GDM1 (cell line): ENCODE measurements at places on chromosomes 2 and 18.

- DNase-seq, result no peak
These were observed 130.7 kb downstream of the ANKRD44 start for GRCh38 chr2:197179744-197180498.

GRCh38 chr2:9207641-9208311, 1.2 kb downstream of the ASAP2 start:
- DNase-seq, result no peak

DNA sequence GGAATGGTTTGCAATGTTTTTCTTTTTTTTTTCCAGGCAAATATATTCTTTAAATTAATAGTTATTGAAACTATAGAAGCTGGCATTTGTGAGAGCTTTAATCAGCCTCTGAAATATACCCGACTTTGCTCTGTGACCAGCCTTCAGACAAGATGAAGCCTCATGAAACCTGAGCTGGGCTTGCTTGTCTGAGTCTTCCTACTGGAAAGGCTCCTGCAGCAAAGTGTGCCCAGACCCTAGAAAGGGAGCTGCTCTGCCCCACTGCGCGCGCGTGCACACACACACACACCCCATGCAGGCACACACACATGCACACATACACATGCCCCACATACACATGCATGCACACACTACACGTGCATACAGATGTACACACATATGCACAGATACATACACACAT, 203.3 kb upstream of the NT5C1B start:
- no peak for DNase-seq

DNA sequence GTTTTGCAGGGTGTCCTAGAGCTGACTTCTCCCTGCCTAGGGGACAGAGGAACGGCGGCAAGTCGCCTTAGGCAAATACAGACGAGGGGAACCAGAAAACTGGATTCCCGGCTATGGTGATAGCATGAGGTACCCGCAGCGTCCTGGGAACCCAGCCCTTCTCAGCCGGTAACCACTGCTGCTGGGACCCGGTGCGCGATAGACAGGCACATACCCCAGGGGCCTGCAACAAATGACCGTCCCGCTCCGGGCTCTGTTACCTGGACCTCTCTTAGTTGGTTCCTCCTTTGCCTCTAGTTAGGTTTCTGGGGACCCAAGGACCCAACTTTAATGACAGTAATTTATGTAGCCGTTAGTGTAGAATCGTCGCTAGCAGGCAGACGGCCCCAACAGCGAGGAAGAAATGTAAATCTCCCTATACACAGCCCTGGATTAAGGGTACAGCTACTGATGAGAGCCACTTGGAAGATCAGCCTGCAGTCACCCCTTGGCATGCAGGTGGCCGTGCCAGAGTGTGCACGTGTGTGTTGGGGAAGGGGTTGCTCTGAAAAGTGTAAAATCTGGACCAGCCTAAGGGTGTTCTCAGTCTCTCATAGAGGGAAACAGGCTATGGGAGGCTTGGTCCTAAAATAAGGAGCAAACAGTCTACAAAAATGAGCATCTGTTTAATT, 819 bp upstream of the SERPINE2 start:
- DNase-seq, result no peak

DNA sequence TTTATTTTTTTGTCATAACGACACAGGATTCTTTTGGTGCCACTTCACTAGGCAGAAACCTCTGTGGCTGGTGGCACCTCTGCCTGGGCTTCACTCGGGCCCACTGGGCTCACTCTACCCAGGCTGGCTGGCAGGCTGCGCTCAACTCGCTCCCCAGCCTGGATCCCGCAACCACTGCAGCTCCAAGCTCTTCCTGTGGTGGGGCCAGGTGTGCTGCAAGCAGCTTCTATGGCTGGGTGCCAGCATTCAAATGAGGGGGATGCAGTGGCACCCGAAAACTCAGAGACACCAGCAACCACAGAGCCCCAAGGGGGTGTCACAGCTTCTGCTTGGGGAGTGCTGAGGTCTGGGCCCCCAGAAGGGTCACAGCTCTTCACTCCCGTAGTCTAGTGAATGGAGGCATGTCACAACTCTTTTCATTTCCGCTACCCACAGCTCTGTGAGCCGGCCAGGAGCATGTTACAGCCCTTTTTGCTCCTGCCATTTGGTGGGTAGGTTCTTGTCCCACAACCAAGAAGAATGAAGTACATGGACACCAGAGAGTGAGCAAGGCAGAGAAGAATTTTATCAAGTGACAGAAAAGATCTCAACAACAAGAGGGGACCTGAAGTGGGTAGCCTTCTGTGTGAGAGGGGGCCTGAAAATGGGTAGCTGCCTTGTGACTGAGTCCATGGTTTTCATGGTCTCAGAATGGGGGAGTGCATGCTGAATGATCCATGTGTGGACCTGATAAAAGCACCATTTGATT, 170.1 kb downstream of the UBR3 start:
- DNase-seq, result no peak

GRCh38 chr18:23416298-23416697, 36.8 kb upstream of the RIOK3 start:
- no peak for DNase-seq

DNA sequence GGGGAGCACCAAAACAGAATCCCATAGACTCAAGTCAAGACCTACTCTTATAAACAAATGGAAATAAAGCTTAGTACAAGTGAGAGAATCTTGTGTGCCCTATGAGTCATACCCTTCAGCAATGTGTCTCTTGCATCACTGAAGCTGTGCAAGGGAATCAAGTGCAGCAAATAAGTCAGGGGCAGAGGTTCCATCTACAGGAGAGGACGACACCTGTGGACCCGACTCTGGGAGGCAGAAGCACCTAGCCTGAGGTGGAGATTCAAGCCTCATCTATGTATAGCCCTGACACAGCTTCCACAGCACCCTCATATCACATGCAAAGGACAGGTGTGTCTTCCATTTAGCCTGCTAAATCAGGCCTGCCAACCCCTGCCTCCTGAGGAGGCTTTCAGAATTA, 298.2 kb downstream of the CNTNAP5 start:
- no peak for DNase-seq

- DNase-seq, result no peak
These were observed 136.7 kb downstream of the ANTXR1 start for GRCh38 chr2:69149631-69150215.

- DNase-seq, result no peak
These were observed 259.1 kb downstream of the LNPK start for GRCh38 chr2:175743011-175743410.

DNA sequence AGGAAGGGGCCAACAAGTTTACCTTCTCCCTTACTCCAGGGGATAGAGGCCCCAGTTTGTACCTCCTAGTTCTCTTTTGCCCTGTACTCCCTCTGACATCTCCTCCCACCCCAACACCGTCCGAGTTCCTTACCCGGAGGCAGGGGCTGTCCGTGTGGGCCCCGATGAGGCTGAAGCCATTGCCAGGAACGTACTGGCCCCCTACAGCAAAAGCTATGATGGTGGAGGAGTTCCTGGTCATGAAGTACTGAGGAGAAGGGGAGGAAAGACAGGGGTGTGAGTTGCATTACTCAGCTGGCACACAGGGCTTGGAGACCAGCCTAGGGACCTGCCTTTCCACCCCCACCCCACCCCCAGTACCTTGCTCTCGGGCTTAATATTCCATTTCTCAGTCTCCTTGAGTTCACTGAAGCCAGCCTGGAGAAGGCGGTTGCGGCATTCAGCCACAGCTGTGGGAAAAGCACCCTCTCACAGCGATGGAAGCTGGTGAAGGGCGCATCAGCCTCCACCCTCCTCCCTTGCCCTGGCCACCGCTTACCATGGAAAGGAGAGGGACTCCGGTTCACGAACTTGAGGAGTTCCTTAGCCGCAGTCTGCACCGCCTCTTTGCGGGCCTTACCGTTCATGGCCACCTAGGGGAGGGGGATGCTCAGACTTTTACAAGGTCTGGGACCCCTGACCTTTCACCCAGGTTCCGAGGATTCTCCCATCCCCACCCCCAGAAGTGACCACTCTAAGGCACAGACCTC, 1.0 kb downstream of the DNPEP start:
- DNase-seq, result no peak

GRCh38 chr2:16481351-16481750, 184.3 kb downstream of the CYRIA start:
- DNase-seq, result no peak

- no peak for DNase-seq
These were observed 26.2 kb downstream of the EPC2 start for GRCh38 chr2:148670773-148671172.

- no peak for DNase-seq
These were observed 8.8 kb upstream of the DUSP2 start for GRCh38 chr2:96153991-96154431.

DNA sequence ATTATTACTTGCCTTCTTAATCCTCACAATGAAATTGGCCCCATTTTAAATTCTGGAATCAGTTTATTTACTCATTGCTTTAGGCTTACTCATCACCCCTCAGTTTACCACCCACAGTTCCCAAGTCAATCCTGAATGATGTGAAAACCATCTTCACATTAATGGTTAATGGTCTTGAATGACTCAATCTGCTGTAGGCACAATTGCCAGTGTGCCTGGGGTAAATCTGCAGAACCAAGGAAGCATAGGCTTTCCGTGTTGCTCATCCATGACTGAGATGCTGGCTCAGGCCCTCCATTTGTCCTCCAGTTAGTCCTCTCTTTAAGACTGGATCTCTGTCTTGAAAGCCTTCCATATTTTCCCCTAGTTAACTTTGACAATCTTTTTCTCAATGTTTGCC, 164.5 kb downstream of the PMAIP1 start:
- DNase-seq, result no peak

DNA sequence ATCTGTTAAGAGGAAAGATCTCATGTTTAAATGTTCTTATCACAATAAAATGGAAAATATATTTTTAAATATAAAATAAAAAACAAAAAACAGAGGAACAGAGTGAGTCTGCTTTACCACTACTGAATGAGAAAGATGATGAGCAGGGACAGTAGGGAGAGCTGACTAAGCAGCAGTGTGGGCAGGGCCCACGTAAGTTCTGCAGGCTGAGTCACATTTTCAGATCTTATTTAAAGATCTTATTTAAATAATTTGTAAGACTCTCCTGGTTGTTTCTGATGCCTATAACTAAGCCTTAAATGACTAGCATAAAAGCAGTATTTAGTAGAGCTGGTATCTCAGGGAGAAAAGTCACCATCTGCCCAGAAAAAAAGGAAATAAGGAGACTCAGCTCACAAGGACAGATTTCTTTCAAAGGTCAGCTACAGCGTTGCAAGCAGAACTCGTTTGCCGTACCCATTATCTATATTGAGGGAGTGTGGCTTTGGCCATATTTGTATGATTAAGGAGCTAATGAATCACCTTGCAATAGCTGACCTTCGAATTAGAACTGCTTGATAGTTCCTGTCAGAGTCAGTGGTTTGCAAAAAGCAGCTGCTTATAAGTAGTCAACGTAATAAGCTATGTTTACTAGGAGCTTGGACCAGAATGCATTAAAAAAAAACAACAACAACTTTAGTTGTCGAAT, 322.1 kb upstream of the CHAC2 start:
- DNase-seq, result no peak

DNA sequence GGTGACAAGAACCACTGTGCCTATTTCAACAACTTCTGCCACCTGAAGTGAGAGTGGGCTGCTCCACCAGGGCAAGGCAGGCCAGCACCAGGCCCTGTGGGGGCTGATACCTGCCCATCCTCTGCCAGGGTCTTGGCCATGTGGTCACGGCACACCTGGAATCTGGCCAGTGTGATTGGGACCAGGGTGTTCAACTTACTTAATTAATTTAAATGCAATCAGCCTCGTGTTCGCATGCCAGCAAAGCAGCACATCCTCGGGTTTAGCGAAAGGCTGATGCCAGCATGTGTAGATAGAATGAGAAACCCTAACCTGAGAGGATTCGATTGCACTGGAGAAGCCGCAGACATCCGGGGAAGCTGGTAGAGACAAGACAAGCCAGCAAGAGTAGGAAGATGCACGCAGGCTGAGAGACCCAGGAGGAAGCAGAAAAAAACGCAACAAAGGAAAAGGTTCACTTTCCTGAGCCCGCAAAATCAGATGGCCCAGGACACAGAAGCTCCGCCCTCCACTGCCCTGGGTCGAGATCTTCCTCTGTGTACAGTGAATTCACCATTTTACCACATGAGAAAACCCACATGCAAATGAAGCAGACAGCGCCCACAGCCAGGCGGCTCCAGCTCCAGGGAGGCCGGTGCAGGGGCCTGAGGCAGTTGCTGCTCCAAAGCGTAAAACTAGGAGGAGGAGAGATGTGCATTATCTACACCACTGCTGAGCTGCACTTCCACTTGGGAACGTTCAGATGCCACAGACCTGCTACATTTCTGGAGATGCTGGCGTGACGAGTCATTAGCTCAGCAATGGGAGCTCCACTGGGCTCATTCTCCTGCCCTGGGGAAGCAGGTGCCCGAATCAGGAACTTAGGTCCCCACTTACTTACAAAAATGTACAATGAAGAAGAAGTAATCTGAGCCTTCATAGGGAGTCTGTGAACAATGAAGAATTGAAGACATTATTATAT, 92.1 kb downstream of the TMEM18 start:
- DNase-seq, result no peak

- no peak for DNase-seq
These were observed 216.0 kb downstream of the ACKR3 start for GRCh38 chr2:236785611-236786057.

DNA sequence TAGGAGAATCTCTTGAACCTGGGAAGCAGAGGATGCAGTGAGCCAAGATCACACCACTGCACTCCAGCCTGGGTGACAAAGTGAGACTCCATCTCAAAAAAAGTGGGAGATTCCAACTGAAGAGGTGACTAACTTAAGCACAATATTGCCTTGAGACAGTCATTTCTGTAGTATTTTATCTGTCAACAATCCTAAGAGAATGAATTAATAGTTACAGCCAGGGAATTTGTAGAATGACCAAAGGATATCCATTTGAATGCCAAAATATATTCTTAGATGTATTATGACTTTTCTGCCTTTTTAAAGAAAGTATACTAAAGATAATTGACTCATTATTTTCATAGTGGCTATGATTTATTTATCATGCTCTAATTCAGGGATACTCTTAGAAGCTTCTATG, 40.7 kb upstream of the CCDC150 start:
- DNase-seq, result no peak

DNA sequence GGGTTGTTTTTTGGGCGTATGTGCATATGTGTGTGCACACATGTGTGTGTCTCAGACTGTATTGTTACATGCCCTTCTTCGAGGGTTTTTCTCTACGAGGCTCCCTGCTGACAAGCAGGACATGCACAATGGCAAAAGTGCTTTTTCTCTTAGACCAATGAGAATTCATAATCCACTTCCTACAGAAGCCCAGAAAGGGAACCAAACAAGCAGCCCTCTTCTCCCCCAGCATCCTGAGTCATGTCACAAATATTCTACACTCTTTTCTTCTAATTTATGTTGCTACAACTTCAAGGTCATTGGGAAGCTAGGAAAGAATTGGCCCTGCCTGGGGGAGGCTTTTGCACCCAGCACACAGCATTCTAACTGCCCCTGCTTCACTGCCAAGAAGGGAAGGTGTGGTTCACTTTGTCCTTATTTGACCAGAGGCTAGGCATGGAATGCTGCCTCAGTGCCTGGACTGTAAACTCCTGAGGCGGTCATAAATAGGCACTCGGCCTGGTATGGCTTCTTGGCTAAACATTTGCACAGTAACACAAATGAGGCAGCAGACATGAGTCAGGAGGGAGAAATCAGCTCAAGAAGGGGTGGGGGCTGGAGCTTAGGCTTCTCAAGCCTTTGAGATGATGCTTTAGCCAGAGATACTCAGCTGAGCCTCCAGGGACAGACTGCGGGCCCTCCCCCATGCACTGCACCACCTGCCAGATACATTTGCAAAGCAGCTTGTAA, 92.7 kb upstream of the KLF7 start:
- DNase-seq, result peak; percentile 11
